ENCODE measurements at places on chromosomes 4 and X.

GRCh38 chr4:114088481-114088880 is 109.0 kb upstream of the ARSJ start:
- no peak for DNase-seq

DNA sequence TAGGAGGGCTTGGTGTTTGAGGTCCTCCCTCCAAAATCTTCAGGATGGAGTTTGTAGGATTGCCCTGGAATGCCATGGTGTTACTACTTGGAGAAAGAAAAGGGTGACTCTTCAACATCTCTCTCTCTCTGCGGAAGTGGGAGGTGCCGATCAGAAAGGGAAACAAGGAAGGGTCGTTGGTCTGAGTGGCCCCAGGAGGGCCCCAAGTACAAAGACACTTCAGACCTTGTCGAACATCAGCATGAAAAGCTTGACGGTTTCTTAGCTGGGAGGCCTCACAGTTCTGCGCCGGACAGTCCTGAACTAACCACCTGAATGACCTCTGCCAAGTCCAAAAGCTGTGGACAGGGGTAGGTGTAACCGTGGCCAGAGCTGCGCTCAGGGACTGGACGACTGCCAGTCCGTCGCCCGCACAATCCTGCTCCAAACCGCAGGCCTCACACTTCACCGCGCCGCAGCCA is 646 bp upstream of the GSX2 start:
- no peak for DNase-seq

- no peak for DNase-seq
Measured at GRCh38 chrX:21509912-21510311, 135.7 kb downstream of the CNKSR2 start.

DNA sequence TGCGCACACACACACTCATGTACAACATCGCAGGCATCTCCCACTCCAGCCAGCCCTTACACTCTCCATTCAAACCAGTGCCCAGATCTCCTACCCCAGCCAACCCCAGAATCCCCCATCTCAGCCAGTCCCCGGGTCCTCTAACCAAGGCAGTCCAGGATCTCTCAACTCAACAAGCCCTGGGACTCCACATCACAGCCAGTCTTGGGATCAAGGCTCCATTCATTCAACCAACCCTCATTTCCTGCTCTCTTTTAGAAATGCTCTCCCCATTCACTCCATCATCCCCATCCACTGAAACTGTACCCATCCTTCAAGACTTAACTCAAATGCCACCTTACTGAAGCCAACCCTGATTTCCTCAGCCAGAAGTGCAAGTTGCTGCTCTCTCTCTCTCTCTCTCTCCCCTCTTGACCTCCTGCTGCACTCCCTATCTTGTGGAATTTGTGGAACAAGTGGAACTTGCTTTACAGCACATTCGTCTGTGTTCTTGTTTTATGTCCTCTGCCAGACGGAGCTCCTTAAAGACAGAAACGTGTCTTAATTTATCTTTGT is 40.6 kb upstream of the IQSEC2 start:
- no peak for DNase-seq

- DNase-seq = no peak
Measured at GRCh38 chr4:13432453-13432852, 51.7 kb downstream of the RAB28 start.

- DNase-seq = no peak
Measured at GRCh38 chrX:130728208-130728607, 174.8 kb downstream of the ENOX2 start.

- DNase-seq = no peak
Measured at GRCh38 chr4:48042979-48043461, 26.4 kb downstream of the NIPAL1 start.

GRCh38 chr4:26223155-26223554 is 97.7 kb upstream of the RBPJ start:
- no peak for DNase-seq

GRCh38 chr4:138609943-138610350 is 367.8 kb upstream of the SLC7A11 start:
- DNase-seq = no peak

DNA sequence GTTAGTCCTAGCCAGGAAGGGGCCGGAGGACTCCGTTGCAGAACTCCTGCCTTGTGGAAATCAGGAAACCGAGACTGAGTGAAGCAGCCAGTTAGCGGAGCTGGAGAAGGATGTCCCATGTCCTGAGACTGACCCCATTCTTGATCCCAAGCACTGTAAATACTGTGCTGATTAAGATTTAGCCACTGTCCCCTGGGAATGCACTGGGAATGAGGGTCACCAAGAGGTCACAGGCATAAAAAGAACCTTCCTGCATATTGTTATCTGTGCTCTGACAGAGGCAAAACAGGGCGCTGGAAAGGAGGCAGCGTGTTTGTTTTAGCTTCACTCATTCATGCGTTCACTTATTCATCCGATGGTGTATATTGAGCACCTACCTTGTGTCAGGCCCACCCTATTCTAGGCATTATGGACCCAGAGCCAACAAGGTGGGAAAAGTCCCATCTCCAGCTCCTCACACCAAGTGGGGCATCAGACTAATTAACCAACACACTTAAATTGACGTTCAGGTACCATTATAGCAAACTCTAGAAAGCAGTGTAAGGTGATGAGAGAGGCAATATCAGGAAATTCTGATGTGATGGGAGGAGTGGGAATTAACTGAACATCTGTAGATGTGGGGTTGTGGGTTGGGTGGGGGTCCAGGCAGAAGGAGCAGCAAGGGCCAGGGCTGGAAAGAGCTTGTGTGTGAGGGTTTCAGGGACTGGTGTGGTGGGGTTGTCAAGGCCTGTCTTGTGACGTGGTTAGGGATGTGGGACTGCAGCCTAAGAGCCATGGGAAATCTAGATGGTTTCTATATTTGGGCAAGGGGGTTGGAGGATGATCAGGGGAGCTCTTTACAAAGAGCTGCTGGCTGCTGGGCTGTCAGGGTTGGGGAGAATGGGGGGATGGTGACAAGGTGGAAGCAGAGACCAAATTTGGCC is 10.6 kb upstream of the SLC2A9 start:
- no peak for DNase-seq

GRCh38 chr4:119005928-119006460 is 117.3 kb downstream of the SYNPO2 start:
- no peak for DNase-seq

DNA sequence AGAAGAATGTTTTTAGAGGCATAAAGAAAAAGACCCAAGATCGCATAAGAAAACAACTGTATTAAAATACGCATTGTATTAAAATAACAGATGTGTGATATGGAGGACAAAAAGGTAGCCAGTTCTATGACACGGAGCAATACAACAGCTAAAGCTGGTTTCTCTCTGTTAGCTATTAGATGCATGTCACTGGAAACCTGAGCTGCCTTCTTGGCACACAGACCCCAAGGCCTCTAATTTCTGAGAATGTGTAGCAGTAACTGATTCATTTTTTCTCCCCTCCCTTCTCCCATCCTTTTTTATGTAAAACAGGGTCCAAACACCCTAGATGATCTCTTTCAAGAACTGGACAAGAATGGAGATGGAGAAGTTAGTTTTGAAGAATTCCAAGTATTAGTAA is 4.1 kb downstream of the S100G start:
- DNase-seq = no peak

DNA sequence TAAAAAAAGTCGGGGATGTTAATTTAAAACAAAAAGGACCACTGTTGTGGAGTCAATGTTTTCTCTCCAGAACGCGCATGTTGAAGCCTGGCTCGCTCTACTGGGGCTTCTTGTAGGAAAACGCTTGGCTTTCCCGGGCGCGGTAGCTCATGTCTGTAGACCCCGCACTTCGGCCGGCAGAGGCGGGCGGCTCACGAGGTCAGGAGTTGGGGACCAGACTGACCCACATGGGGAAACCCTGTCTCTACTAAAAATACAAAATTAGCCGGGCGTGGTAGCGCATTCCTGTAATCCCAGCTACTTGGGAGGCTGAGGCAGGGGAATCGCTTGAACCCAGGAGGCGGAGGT is 15.6 kb downstream of the NELFA start:
- no peak for DNase-seq

DNA sequence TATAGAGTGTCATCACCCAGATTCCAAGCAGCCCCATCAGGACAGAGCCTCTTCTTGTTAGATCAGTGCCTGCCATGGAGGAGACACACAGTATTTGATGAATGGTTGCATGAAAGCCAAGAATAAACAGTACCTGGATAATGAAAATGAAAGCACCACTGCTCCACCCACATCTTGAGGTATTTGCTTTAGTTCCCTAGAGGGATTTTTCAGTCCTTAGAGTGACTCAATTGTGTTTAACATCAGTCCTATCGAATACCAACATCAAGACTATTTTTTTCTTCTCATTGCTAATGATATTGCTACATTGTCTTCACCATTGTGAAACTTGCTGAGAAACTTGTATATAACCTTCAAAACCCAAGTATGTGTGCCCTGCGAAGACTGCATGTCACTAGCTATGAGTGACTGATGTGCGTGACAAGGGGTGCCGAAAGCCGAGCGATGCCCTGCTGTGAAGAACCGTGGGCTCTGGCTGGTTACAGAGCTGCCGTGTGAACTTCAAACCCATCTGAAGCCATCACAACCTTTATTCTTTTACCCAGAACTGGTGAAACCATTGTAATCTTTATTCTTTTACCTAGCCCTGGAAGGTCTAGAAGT is 211.3 kb upstream of the FAT1 start:
- no peak for DNase-seq

DNA sequence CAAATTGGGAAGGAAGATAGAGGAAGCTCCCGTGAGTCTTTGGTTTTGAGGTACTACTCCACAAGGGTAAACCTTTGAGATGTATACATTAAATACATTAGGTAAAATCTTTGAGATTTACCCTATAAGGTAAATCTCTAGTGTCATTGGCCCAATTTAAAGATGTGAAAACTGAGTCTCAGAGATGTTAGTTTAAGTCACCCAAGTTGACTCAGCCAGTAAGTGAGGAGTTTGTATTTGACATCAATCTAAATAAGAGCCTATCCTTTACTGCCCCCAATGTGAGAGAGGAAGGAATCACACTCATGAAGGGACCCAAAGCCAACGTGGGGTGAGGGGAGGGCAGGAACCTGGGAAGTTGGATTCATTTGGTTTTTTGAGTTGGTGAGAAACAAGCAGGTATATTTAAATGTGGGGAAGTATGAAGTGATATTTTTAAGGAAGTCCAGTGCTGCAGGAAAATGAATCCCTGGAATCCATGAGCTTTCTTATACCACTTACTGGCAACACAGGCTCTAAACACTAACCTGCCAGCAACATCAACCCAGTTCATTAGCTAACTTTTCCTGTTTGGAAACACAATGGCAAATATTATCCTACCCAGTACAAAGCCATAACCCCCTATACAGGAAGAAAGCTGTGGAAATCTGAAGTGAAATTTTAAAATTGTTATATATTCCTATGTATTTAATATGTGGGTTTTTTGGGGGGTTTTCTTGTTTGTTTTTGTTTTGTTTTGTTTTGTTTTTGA is 55.3 kb downstream of the PALLD start:
- DNase-seq = peak; percentile 31

- DNase-seq = no peak
Measured at GRCh38 chr4:66694739-66695138, 850.6 kb downstream of the CENPC start.

GRCh38 chrX:16311671-16312070 is 144.4 kb downstream of the MAGEB17 start:
- DNase-seq = no peak

DNA sequence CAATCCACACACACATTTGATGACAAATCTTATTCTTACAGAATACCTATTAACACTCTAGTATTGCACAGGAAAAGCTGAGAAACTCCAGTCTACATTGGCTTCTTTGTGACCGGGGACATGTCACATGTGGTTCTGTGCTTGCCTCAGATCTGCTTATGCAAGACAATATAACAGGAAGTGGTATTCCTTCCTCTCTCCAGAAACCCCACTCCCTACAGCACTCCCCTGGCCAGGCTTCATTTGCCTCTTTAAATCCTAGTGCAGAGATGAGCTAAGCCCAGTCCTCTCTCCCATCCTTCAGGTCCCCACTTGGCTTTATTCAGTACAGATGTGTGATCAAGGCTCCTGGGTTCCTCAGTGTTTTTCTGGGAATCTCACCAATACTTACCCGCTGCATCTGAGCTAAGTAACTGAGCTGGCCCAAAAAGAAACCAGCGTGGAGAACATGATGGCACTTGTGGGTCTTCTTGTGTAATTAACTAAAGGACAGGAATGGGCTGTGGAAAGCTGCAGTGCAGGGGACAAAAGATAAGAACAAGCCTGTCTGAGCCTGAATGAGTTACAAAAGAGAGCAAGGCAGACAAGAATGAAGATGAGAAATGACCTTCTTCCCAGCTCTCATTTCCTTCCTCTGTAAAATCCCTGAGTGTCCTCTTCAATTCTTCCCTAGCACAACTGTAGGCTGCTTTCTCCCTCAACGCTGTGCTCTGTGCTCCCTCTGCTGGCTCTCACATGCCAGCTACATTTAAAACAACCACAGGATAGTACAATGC is 105.6 kb downstream of the HNRNPD start:
- no peak for DNase-seq

GRCh38 chr4:165199722-165200121 is 7.6 kb upstream of the KLHL2 start:
- DNase-seq = peak; percentile 29

GRCh38 chr4:135564090-135564489 is 1362.5 kb upstream of the PABPC4L start:
- no peak for DNase-seq

- no peak for DNase-seq
Measured at GRCh38 chr4:150230561-150230960, 152.3 kb downstream of the DCLK2 start.

DNA sequence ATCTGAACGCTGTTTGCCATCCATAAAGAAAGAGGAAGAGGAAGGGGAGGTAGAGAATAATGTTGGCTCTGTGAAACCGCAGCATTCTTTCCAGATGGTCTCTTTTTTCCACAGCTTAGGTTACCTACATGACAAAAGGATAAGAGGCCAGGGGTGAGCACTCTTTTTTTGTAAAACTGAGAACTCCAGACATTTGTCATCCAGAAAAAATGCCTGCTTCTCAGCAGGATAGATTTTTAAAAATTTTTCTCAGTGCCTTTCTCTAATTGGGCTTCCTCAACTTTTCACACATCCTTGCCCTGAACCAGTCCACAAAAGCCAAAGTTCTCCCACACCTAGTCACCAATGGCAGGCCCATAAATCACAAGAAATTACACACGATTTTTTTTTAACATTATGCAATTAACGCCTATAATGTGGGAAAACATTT is 158.1 kb upstream of the TENM3 start:
- no peak for DNase-seq

DNA sequence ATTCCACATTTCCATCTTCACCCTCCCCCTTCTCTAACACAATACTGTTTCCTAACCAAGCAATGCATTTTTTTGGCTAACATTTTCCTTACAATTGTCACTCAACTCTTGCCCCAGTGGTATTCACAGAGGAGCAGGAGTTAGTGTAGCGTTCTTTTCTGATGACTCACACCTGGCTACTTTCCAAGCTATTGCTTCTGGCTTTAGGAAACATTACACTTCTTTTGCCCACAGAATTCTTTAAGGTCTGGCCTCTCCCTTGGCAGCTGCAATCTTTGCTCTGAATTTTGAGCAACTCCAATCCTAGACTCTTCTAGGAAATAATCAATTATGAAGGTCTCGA is 27.5 kb upstream of the PDGFC start:
- no peak for DNase-seq

All from NCI-H526 (cell line).